Sigmoid colon (tissue), 7 donors: ENCODE measurements at places on chromosomes 5 and 9.
A peak's percentile ranks its signal among the peaks of the same experiment; 100 is the strongest.

- DNase-seq = no peak
These were observed 69.5 kb upstream of the ALDH1A1 start for GRCh38 chr9:73022353-73022752.

DNA sequence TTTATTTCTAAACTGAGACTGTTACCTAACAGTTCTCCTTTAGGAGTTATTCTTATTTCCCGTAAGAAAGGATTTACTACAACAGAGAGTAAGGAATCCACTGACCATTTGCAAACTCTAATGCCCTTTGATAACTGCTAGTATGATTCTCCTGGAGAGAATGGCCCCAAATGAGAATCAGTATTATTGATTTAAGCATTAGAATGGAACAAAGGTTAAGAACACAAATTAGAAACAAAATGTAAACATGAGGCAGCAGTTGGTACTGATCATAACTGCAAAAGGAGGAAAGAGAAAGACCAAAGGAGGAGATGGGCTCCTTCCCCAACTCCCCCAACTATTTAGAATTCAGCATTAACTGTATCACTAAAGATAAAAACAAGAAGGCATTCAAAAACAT, 30.7 kb downstream of the PSIP1 start:
- DNase-seq = no peak

GRCh38 chr5:3886524-3887451, 291.2 kb downstream of the IRX1 start:
- DNase-seq = no peak

DNA sequence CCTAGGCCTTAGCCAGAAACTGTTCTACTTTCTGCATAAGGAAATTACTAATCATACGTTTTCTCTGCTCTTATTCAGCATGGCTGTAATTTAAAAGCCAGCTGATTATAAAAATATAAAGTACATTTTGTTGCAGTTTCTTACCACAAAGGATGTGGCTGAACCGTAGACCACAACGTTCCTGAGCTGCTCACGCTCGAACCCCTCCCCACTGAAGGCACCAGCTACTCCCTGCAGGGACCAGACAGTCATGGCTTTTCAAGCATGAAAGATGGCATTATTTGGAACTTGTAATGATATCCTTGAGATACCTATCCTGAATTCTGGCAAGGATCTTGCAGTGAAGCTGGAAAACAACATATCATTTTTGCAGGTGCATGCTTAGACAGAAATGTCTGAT, 91.8 kb upstream of the DMRT1 start:
- DNase-seq = peak; percentile 44

GRCh38 chr9:32004431-32005076, 379.9 kb upstream of the ACO1 start:
- DNase-seq = no peak

- no peak for DNase-seq
These were observed 73.2 kb upstream of the EPB41L4A start for GRCh38 chr5:112492291-112492690.

DNA sequence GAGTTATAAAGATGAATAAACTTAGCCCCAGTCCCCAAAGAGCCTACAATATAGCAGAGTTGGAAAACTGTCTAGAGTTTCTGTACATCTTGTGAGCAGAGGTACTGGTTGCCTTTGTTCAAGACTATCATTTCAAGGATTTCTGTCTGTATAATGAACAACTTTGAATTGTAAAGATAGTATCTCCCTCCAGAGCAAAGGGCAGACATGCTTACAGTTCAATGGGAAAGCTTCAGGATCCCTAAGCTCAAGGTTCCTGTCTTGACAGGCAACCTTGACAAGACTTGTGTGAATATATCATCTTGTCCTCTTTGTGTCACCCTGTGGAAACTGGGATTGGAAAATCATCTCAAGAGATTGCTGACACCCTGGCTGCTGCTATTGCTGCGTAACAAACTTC, 242.8 kb upstream of the VLDLR start:
- DNase-seq = no peak

GRCh38 chr5:98585661-98586310, 187.7 kb upstream of the RGMB start:
- DNase-seq = no peak

DNA sequence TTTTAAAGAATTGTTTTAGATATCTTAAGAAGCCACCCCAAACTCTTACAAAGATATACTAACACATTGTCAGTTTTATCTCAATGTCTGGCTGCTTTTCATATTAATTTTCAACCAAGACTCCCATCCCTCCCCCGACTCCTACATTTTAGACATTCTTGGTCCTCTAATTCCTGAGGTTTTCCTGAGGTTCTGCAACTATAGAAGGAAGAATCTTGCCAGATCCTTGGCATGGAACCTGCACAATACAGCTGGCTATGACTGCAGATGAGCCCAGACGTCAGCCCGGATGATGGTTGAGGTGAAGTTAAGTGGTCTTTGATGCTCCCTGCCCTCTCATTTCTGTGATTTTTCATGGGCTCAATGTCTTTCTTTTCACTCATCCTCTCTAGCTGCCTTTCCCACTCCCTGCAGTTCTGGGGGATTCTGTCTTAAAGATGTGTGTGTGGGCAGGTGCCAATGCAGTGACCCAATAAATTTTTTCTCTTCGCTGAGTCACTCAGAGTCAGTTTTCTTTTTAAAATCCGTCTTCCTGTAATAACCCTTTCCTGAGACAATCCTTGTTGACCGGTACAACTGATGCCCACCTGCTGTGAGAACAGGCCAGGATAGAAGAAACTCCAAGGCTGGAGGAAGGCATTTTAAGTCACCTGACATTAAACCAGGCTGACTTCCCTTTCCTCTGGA, 237.8 kb upstream of the GAS1 start:
- DNase-seq = no peak

GRCh38 chr9:36716496-36716895, 143.8 kb downstream of the MELK start:
- DNase-seq = no peak

DNA sequence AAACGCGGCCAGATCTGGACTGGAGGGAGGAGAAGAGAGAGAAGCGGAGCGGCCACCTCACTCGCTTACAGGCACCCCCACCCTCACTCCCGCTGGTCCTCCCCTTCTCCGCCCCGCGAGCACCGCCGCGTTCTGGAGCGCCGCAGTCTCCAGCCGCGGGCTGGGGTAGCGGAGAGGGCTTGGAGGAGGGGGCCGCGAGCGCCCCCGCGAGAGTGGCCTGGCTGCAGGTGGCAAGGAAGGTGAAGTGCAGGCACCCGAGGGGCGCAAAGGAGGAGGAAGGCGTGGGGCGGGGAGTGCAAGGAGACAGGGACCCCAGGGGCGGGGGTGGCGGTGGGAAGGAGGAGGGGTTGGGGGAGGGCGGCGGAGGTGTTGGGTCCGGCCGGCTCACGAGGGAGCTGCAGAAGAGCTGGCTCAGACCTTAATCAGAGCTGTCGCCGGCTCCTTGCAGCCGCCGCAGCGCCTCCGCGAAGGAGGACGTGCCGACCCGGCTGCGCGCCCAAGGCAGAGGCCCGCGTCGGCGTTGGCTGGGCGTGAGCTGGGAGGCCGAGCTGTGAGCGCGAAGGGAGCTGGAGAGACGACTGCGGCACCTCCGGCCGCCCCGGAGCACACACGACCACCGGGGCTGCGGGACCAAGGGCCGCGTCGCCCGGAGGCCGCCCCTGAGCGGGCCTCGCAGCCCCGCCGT, at the start of gene DMRT3:
DMRT3 (plus strand) TSS at position 398 of the 685 bp plus-strand sequence. CDS start 347 bp downstream, outside the sequence.
- no peak for DNase-seq

- DNase-seq = no peak
These were observed 34.0 kb upstream of the ARAP3 start for GRCh38 chr5:141716009-141716408.

- no peak for DNase-seq
These were observed 13.5 kb downstream of the SETD9 start for GRCh38 chr5:56922922-56923321.
